ENCODE measurements at places on chromosomes 12 and 14.

- no peak for DNase-seq
Observed at GRCh38 chr14:100888789-100889315, 14.7 kb downstream of the RTL1 start.

DNA sequence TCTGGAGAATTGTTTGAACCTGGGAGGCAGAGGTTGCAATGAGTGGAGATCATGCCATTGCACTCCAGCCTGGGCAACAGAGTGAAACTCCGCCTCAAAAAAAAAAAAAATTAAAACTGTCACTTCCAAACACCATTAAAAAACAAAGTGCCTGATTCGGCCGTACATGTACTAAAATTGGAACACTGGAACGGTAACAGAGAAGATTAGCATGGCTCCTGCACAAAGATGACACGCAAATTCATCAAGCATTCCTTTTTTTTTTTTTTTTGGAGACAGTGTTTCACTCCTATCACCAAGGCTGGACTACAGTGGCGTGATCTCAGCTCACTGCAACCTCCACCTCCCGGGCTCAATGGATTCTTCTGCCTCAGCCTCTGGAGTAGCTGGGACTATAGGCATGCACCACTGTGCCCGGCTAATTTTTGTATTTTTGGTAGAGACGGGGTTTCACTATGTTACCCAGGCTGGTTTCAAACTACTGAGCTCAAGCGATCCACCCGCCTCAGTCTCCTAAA is 40.2 kb upstream of the SINHCAF start:
- no peak for DNase-seq

DNA sequence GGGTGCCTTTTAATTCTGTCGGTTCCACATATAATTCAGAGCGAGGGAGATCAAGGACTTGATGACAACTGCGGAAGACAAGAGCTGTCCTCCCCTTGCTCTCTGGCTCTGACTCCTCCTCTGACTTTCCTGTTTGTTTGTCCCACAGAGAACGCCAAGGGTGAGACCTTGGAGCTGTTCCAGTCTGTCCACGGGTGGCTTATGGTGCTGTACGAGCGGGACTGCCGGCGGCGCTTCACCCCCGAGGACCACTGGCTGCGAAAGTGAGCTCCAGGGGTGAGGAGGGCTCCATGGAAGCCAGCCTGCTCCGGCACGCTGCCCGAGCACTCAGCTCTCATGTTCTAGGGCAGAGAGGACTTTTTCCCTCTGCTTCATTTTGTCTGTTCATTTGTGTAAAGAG is 32.8 kb downstream of the UBE3B start:
- DNase-seq, result no peak

- peak; percentile 75 for DNase-seq
Observed at GRCh38 chr14:68397822-68398221, 395.0 kb downstream of the ZFP36L1 start.

GRCh38 chr12:104605685-104606084 is 148.9 kb downstream of the CHST11 start:
- no peak for DNase-seq

GRCh38 chr14:69013943-69014782 is 35.1 kb upstream of the ACTN1 start:
- peak; percentile 11 for DNase-seq

GRCh38 chr12:13691598-13691997 is 289.8 kb downstream of the GRIN2B start:
- DNase-seq, result no peak

DNA sequence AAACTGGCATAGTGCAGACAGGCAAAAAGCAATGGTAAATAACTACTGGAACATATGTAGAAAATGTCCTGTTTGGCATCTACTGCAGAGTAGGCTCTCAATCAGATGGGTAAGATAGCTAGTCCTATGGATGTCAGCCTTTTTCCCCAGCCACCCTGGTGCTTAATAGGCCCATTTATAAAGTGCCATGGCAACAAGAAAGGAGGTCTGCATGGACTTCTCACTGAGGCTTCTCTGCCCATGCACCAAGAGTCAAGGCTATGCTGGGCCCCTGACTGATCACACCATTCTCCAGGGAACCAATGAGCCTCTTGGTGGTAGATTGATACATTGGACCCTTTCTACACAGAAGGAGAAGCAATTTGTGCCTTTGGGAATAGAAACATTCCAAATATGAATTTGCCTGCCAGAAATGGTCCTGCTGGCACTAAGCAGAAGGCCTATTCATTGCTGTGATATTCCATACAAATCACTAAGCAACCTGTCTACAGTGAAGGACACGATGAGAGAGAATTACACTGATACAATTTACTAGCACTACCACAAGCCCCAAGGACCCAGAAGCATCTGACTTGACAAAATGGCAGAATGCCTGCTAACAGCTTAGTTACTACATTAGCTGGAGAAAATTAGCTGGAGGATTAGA is 43.8 kb downstream of the RESF1 start:
- no peak for DNase-seq

GRCh38 chr12:119229837-119230236 is 51.1 kb downstream of the HSPB8 start:
- DNase-seq, result peak; percentile 9

DNA sequence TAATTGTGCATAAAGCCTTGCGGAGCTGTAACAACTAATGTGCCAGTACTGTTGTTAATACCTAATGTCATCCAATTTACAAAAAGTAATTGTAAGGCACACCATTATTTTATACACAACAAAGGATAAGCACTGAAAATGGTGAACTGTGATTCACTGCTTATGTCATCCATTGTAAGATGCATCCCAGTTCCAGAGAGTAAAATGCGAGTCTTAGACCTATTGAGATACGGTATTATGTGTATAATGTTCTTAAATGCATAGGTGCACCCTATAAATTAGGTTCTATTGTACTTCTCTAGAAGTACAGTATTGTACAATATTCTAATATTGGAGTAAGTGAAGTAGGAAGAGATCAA is 406 bp downstream of the PARP2 start:
- peak; percentile 37 for DNase-seq

All from renal pelvis (tissue), 12 donors.